DMS153 (cell line): ENCODE measurements at places on chromosomes 1 and 21.

DNA sequence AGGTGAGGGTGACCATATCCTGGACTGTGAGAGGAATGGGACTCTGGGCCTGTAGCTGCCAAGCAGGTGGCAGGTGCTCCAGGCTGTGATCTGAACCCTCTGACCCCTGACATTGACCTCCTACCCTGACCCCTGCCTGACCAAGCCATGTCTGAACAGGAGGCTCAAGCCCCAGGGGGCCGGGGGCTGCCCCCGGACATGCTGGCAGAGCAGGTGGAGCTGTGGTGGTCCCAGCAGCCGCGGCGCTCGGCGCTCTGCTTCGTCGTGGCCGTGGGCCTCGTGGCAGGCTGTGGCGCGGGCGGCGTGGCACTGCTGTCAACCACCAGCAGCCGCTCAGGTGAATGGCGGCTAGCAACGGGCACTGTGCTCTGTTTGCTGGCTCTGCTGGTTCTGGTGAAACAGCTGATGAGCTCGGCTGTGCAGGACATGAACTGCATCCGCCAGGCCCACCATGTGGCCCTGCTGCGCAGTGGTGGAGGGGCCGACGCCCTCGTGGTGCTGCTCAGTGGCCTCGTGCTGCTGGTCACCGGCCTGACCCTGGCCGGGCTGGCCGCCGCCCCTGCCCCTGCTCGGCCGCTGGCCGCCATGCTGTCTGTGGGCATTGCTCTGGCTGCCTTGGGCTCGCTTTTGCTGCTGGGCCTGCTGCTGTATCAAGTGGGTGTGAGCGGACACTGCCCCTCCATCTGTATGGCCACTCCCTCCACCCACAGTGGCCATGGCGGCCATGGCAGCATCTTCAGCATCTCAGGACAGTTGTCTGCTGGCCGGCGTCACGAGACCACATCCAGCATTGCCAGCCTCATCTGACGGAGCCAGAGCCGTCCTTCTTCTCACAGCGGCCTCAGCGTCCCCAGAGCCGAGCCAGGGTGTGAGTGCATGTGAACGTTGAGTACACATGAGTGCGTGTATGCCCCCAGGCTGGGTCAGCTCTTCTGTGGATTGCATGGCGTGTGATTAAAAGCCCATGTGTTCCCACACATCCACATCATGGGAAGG is 3.1 kb downstream of the TMEM125 start:
- no peak for DNase-seq

DNA sequence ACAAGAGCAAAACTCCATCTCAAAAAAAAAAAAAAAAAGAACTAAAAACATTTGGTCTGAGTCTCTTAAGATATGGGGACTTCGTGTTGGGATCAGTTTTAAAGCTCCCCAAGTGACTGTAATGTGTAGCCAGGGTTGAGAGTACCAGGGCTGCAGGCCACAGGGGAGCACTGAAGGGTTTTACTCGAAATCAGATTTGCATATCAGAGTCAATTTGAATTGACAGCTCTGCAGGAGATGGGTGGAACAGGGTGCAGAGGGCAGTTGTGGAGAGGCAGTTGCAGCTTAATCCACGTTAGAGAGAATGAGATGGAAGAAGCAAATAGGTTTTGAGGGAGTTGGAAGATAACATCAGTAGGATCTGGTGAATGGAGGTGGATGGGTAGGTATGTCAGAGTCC is 20.6 kb upstream of the ELOA start:
- no peak for DNase-seq

- DNase-seq, result no peak
Observed at GRCh38 chr1:96684744-96685143, 36.8 kb upstream of the PTBP2 start.

DNA sequence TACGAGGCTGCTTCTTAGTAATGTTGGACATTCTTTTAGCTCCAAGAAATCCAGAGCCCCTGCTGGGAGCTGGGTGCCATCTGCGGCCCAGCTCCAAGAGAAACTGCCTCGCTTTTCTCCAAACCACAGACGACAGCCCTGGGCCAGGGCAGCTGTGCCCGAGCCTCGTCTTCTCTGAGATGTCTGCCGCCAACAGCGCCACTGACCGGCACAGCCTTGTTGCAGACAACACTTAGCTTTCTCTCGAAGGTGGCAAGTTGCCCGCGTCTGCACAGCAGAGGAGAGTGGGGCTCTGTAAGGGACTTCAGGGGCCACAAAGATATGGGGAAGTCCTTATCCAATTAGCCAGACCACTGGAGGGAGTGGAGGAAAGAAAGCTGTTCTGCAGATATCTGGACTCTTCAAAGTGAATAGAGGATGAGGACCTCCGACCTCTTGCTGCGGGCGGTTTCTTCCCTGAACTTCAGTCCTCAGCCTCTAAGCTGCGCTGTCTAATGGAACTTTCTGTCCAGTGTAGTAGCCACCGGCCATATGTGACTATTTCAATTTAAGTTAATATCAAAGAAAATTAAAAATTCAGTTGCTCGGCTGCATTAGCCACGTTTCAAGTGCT is 63.9 kb upstream of the DISP3 start:
- DNase-seq, result no peak

DNA sequence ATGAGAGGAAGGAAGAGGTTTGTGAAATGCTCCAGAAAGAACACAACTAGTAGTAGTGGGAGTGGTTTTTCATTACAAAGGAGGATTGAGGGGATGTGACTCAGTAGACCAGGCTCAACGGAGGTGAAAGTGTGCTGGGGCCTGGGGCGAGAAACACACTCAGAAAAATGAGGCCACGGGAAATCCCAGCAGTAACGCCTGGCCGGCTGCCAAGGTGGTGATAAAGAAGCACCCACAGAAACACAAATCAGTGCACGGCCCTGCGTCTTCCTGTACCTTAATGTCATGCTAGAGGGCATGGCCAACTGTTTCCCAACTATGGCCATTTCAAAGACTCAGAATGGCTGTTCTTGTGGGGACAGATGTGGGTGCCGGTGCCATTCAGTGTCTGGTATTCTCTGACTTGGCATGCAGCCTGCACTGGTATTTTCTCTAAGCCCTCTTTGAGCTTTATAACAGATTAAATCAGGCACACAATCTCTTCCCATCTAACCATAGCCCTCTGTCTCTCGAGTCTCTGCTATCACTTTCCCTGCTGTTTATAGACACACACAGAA is 38.2 kb downstream of the URB2 start:
- no peak for DNase-seq

- DNase-seq, result no peak
Observed at GRCh38 chr1:108140936-108141335, 59.2 kb downstream of the SLC25A24 start.

DNA sequence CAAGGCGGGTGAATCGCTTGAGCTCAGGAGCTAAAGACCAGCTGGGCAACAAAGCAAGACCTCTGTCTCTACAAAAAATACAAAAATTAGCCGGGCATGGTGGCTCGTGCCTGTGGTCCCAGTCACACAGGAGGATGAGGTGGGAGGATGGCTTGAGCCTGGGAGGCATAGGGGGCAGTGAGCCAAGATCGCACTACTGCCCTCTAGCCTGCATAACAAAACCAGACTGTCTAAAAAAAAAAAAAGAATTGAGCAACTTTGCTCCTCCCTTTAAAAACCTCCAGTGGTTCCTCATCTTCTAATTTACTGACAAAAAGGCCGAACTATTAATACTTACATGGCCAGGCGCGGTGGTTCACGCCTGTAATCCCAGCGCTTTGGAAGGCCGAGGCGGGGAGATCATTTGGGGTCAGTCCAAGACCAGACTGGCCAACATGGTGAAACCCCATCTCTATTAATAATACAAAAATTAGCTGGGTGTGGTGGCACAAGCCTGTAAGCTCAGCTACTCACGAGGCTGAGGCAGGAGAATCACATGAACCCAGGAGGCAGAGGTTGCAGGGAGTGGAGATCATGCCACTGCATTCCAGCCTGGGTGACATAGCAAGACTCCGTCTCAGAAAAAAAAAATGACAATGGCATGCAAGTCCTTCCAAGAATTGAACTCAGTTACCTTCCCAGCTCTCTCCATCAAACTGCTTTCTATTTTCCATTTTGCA is 4.4 kb downstream of the ACBD3 start:
- no peak for DNase-seq

DNA sequence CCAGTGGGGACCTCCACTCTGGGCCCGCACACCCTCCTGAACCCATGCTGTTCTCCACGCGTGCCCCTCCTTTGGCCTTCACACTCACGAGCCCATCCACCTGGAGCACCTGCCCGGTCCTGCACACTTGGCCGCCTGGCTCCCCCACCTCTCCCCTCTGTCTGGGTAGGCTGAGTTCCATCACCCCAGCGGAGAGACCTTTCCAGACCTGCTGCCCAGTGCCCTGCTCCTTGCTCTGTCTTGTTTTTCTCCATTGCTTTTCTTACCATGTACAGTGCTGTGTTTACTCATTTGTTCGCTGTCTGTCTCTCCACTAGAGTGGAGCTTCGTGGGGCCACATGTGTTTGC is 351.0 kb upstream of the VAMP3 start:
- DNase-seq, result no peak

DNA sequence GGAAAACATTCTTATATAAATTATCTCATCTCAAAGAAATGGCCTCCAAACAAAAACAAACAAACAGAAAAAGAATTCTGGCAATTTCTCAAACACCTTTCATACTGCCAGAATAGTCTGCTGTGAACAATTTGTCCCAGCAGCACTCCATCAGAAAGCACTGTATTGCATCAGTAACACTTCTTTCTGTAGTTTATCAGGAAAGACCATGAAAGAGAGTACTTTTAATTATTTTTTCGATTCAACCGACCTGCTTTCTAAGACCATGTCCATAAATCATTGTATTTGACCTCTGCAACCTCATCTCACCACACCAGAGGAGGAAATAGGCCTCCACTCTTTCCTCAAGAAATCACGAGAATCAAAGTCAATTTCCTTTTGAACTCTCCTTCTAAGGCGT is 1579.9 kb downstream of the MRPL39 start:
- DNase-seq, result no peak

- DNase-seq, result no peak
Observed at GRCh38 chr1:78408192-78408591, 82.6 kb upstream of the PTGFR start.

DNA sequence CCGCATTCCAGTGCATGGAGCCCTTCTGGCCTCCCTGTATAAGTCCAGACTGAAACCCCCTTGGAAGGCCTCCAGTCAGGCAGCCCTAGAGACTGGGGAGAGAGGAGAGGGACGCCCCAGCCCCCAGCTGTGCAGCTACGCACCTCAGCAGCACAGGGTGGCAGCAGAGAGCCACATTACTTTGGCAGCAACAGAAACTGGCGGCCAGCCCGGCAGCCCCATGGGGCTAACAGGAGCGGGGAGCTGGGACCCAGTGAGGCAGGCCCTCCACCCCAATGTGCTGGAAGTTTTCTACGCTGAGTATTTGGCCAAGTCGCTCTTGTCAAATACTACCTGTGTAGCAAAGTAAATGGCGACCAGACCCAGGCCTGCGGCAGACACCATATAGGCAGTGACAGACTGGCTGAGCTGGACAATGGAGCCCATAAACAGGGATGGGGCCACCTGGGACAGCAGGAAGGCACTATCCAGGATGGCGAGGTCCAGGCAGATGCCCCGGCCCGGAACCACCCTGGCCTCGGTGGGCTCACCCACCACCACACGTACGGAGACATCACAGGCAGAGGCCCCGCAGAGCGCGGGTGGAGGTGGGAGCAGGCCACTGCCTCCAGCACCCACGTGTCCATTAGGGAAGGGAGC is 21.2 kb downstream of the SLC45A3 start:
- peak; percentile 48 for DNase-seq
